ENCODE measurements at places on chromosomes 16 and 17.
A peak's percentile ranks its signal among the peaks of the same experiment; 100 is the strongest.

DNA sequence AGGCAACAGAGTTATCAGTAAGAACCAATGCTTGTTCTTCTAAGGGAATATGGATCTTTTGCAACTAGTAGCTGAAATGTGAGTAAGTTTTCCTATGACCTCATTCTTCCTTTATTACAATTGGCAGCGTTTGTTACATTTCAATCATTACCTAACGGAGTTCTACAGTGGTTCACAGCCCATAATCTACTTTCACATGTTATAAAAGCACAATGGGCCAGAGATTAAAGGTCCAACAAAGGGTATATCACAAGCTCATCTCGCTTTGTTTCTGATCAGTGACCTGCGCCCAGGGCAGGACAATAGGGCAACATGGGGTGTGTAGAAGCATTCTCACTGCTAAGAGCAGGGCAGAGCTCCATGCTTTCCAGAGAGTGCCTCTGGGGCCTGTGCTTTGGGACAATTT, 279.9 kb upstream of the DYNLRB2 start:
- DNase-seq = no peak

GRCh38 chr17:56320443-56320842, 167.2 kb downstream of the ANKFN1 start:
- peak; percentile 70 for DNase-seq

- no peak for DNase-seq
These were observed 241.0 kb upstream of the ASIC2 start for GRCh38 chr17:33534087-33534486.

DNA sequence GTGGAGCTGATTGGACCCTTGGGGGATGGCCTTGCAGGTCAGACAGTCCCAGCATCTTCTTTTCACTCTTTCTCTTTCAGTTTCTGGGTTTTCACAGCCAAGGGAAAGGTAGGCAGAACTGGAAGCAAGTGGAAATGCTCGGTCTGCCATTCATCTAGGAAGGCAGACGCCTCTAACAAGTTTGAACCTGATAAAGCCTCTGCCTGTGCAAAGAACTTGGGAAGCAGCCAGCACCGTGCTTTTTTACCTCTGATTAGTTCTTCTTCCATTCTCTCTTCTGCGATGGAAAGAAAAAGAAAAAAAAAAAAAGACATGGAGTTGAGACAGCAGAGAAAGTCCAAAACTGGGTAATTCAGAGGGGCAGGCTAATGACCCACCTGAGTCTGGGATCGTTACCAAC, 997.8 kb upstream of the EEF2KMT start:
- no peak for DNase-seq

GRCh38 chr16:84508502-84508901, 4.0 kb upstream of the MEAK7 start:
- DNase-seq = no peak

GRCh38 chr17:75623386-75623785, 9.8 kb upstream of the SMIM5 start:
- DNase-seq = no peak

DNA sequence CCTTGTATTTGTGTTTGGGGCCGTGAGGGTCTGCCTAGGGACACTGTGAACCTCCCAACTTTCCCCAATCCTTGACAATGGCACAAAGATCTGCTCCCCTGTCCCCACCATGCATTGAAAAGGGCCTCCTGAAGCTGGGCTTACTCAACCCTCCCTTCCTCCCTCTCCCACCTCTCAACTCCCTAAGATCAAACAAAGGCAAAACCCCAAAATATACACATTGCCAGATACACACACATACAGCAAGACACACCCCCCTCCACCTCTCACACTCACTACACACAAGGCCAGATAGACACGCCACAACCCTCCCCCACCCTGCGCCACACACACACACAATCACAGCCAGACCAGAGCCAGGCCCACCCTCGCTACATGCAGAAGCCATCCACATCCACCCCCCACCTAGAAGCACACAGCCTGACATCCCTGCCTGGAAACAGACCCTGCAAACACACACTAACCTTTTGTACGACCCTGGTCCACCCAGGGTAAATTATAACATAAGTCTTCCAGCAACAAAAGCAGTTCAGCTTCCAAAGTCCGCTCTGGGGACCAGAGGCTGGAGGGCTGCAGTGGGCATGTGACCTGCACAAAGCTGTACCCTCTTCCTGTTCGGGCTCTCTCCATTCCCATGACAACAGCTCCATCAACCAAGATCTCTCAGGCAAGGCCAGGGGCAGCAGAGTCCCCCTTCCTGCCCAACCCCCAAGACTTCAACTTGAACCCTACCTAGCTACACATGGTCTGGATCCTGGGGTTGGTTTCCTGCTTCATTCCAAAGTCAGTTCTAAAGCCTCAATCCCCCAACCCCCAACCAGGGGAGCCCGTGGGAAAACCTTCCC, 1.9 kb downstream of the PCGF2 start:
- no peak for DNase-seq

DNA sequence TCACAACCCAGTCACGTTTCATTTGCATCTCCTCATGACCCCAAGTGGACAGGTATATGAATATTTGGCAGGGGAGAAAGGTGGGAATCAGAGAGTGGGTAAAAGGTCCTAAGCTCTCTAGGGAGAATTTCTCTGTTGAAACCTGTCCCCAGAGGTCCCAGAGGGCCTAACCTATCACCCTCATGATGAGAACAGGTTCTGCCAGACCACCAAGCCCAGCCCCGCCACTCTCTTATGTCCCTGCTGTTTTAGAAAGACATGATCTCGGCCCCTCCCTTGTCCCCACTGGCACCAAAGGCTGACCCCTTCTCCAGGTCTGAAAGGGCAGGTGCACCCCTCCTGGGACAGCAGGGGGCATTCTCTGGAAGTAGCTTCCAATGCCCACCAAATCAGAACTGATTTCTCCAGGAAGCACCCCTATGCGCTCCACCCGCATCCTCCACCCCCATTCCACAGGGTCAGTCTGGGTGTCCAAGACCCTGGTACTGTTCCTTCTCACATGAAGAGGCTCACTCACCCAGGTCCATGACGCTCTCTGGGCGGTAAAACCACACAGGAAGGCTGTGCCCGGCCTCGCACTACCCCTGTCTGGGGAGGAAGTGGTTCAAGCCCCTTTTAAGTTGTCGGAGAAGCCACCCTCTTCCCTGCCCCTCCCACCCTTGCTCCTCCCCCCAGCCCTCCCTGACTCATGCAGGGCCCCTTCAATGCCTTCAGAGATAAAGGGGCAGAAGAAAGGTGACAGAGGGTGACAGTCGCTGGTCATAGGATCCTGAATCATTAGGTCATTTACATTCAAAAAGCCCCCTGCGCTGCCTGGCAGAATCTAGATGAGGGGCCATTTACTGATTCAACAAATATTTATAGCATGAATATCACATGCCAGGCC, at the start of gene CCR7:
Gene CCR7 (minus strand): TSS at position 590 of the 886 bp plus-strand sequence. CDS start 63 bp downstream, at position 527.
- DNase-seq = no peak

GRCh38 chr16:61179561-61179960, 856.7 kb downstream of the CDH8 start:
- DNase-seq = no peak
